CD4-positive, alpha-beta T cell treated with Interferon alpha-2 for 1 hour (primary cell): ENCODE measurements at places on chromosomes 7 and 10.

- no peak for DNase-seq
These were observed 93.6 kb downstream of the PRLHR start for GRCh38 chr10:118501637-118502440.

- no peak for DNase-seq
These were observed 766.4 kb downstream of the GRID1 start for GRCh38 chr10:85600026-85600743.

GRCh38 chr7:134660961-134661376 lies 14.3 kb downstream of the BPGM start:
- no peak for DNase-seq

GRCh38 chr10:36265741-36266140 lies 623.6 kb upstream of the FZD8 start:
- DNase-seq = no peak

DNA sequence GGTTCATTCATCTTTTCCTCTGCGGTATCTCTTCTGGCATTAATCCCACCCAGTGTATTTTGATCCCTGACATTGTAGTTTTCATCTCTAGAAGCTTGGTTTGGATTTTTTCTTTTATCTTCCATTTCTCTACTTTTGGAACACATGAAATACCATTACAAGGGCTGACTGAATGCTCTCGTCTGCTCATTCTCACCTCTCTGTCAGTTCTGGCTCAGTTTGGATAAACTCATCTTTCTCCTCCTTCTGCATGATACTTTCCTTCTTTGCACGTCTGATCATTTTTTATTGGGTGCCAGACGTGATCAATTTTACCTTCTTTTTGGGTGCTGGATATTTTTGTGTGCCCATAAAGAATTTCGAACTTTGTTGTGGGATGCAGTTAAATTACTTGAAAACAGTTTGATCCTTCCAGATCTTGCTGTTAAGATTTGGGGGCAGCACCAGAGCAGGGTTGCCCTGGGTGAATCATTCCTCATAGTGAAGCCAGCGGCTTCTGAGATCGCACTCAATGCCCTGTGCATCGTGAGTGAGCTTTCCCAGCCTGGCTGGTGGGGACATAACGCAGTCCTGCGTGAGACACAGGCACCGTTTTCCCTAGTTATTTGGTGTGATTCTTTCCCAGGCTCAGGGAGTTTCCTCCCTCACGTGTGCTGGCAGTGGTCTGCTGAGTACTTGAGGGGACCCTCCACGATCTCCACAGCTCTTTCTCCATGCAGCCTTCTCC lies 53.8 kb downstream of the LHPP start:
- DNase-seq = no peak

DNA sequence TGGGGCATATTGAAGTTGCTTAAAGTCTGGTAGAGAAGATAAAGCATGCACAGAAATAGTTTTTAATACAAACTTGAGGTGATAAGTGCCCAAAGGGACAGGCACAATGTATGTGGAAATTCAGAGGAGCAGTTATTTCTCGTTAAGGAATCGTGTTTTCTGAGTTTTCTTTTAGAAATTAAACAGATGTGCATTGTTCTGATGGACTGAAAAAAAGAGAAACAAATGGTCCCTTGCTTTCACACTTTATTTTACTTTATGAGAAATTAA lies 45.6 kb downstream of the CNNM2 start:
- DNase-seq = no peak

DNA sequence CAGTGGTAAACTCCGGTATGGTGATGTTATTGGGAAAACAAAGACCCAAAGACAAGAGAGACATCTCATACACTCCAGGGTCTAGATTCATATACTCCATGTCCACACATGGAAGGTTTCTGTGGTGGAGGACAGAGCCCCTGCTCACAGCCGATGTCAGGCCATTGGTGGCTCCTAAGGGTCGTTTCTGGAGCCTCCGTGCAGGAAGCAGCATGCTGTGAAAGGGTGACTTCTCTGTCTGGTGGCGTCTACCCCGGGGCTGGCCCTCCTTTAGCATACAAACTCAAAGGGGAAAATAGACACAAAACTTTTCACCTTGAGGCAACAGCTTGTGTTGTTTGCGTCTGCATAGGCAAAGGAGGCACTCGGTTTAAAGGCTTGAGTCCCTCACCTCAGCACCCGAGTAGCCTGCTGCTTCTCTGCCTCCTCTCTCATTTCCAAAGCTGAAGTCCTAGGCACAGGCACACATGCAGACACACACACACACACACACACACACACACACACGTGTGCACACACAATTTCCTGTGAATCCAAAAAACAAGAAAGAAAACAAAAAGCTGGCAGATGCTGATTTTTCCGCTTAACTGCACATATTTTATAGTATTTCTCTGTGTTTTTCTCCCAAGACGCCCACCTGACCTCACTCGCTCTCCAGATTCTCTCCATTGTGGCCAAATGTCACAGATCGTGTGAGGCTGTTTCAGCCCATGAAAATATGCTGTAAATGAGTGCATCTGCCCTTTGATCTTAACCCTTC lies 601.4 kb upstream of the MGMT start:
- no peak for DNase-seq

DNA sequence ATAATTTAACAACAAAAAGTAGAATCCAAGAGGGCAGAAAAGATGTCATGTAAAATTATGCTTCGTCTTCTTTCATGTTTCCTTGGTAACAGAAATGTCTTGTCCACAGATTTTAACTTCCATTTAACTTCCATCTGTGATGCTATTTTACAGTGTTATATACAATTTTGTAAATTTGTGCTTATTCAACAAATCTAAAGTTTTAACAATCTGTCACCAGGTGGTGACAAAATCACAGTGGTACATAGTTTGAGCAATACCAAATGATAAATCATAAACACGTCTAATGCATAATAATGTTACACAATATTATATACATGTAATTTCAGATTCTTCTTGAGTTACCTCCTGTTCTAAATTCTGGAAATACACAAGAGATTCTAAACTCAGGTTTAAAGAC lies 784.4 kb upstream of the CELF2 start:
- no peak for DNase-seq

DNA sequence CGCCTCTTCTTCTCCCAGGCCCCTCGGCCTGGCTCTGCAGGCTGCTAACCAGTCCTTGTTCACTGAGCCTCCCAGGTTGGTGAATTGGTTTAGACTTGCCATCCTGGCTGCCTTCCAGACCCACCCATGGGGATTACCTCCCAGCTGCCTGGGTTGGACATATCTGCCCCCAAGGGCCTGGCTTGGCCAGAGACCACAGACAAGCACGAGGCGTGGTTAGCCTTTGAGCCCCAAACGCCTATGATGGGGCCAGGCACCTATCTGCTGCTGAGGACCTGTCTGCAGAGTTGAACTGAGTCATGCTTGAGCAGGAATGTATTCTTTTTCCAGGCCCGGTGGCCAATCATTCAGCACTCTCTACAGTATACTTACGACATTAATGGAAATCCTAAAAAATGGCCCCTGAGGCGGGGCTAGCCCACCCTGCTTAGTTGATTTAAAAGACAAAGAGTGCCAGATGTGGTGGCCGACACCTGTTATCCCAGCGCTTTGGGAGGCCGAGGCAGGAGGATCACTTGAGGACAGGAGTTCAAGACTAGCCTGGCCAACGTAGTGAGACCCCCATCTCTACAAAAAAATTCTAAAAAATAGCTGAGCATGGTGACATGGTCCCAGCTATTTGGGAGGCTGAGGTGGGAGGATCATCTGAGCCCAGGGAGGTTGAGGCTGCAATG lies 361.5 kb downstream of the FRMD4A start:
- no peak for DNase-seq

DNA sequence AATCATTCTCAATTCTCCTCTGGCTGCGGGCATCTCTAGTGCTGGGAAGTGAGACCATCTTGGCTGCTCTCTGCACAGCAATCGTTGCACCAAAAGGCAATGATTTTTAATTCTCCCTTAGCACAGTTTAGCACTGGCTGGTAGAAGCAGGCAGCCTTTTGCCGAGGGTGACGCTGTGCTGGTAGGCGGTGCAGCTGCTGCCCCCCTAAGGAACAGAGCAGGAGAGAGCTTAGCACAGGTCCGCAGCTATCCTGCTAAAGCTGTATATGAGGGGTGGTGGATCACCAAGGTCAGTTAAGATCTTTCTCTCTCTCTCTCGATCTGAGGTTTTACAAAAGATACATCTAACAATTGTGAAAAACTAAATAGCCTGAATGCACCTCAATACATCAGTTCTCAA lies 390.1 kb downstream of the GATA3 start:
- peak; percentile 29 for DNase-seq

DNA sequence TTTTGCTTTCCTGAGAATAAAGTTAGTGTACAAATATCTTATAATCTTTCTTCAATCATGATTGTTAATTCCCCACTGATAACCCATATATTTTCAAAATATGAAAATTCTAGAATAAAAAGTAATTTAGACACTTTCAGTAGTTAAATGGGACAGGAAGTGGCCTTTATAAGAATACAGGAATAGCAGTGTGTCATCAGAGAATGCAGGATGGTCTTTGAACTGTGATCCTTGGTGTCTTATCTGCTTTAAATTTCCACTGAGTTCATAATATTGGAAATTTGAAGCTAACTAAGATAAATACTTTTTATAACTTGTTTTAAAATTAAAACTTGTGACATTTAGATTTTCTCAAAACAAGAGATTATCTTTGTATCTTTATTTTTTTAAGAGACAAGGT lies 75.4 kb downstream of the CREM start:
- no peak for DNase-seq

DNA sequence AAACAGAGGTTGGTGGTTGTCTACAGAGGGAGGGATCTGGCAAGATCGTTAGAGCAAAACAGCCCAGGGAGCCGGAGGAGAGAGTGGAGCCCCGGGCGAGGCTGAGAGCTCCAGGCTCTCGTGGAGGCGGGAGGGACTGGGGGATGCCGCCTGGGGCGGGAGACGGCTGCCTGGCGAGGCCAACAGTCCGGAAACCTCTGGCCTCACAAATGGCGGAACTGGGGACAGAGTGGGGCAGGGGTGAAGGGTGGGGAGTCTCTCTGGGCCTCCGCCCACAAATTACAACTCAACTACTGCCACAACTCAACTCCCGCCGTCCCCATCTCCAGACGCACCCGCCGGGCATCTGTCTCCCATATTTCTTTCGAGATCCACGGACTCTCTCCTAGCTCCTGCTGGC lies 47.7 kb downstream of the CLEC2L start:
- DNase-seq = no peak

DNA sequence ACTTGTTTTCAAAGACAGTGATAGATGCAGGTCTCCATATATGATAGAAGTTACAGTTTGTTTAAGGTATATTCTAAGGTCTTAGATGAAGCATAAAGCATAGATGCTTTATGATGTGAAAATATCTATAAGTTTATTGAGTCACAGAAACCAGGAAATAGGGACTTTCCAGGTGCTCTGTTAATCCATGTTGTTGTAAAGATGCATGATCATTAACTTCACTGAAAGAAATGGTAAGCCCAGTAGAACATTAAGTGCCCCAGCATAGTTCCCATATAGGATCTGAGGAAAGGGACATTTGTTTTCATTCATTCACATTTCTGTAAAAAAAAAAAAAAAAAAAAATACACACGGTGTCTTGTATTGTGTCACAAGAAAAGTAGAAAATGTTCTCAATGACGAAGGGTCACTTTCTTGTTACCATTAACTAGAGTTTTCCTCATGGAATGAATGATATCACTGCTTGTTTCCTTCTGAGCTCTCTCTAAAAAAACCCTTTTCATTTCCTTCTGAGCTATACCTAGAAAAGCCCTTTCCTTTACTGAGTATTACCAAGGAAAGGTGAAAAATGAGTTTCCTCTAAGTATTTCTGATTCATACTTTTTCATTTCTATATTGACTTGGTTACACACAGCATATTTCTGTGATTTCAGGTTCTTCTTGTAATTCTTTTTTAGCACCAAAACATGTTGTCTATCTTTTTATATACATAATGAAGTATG lies 105.2 kb downstream of the MACC1 start:
- no peak for DNase-seq

DNA sequence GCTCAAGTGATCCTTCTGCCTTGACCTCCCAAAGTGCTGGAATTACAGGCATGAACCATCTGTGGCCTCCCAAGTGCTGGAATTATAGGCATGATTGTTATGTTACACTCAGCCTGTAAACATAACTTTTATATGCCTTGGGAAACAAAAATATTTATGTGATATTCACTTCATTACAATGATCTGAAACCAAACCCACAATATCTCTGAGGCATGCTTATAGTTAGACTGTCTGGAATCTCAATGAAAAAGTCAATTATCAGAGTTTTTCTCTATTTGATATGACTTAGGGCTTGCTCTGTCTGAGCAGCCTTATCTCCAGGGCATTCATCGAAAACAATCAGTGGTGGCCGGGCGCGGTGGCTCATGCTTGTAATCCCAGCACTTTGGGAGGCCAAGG lies 195.3 kb upstream of the MYO3A start:
- DNase-seq = no peak

- DNase-seq = no peak
These were observed 155.8 kb downstream of the SND1 start for GRCh38 chr7:127807829-127808228.

GRCh38 chr10:118667732-118668131 lies 72.3 kb upstream of the PRLHR start:
- DNase-seq = no peak

- DNase-seq = no peak
These were observed 120.5 kb downstream of the CCNY start for GRCh38 chr10:35456784-35457183.

GRCh38 chr7:28018446-28018845 lies 162.1 kb downstream of the JAZF1 start:
- DNase-seq = no peak

GRCh38 chr7:3552499-3552898 lies 251.4 kb downstream of the SDK1 start:
- DNase-seq = no peak

DNA sequence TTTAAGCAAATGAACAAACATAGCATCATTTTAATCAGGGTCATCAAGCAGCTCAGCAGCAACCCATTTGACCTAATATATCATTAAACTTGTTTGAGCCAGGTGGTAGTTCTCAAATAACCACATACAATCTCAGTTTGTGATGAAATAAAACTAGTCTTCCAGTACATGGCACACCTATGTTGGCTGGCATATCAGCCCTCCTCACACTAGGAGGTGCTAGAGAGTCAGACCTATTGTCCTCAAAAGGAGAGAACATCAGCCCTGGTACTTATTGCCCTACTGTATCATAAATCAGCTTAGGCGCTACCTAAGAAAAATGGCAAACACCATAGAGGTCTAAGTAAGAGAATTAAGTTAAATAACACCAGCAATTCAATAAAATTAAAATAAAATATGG lies 81.7 kb downstream of the CABCOCO1 start:
- no peak for DNase-seq

DNA sequence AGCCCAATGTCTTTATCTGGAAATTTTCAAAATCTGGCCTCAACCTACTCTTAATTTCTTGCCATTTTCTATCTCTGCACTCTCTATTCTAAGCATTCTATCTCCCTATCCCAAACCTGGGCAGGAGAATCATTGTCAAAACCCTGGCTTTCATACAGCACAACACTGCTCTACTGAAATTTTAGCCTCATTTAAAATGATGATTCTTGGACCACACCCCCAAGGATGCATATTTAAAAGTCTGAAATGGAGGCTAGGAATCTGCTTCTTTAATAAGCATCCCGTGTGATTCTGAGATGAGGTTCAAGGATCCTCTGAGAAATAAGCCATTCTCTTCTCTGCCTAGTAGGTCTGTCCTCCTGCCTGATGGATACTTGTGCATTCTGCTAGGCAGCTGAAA lies 50.8 kb upstream of the EGR2 start:
- no peak for DNase-seq
